ENCODE measurements at places on chromosomes 3 and 15. TPM values are rescaled to one million over a fixed set of nuclear protein-coding genes. Genes with fewer than 3 reads are reported as not detected.

The DNAJB8 gene
- total RNA-seq: not detected

The GP9 gene
- not detected for total RNA-seq

The KNG1 gene
- not detected for total RNA-seq

The HYAL1 gene
- total RNA-seq: 1.2 TPM

The CYP1A1 gene
- total RNA-seq: 0.51 TPM

The TLR9 gene
- not detected for total RNA-seq

The THRB gene
- 3.4 TPM for total RNA-seq

The CCK gene
- not detected for total RNA-seq

The EIF1B gene
- 13.8 TPM for total RNA-seq

The CKMT1B gene
- total RNA-seq: 4.3 TPM

The C3orf85 gene
- not detected for total RNA-seq
